ENCODE measurements at places on chromosomes 1 and 21. TPM values are rescaled to one million over a fixed set of nuclear protein-coding genes. Genes with fewer than 3 reads are reported as not detected.

The CACNA1E gene
- polyA plus RNA-seq: not detected

The RGS13 gene
- not detected for polyA plus RNA-seq

The RAB7B gene
- polyA plus RNA-seq: 0.15 TPM

The THEM5 gene
- polyA plus RNA-seq: not detected

The LCK gene
- polyA plus RNA-seq: not detected

The E2F2 gene
- polyA plus RNA-seq: 0.43 TPM

The DSCAM gene
- not detected for polyA plus RNA-seq

The NKAIN1 gene
- 0.54 TPM for polyA plus RNA-seq

The SEC16B gene
- polyA plus RNA-seq: 0.32 TPM

The RFX5 gene
- 29.1 TPM for polyA plus RNA-seq

The ETV3 gene
- polyA plus RNA-seq: 8.5 TPM

The C21orf58 gene
- polyA plus RNA-seq: 9.7 TPM

The RGS8 gene
- polyA plus RNA-seq: not detected

The CNST gene
- 21.7 TPM for polyA plus RNA-seq

The COX20 gene
- polyA plus RNA-seq: 24.8 TPM

The EFNA1 gene
- polyA plus RNA-seq: 14.4 TPM

The DTL gene
- 12.6 TPM for polyA plus RNA-seq

The RNASEL gene
- polyA plus RNA-seq: not detected

The PLA2G4A gene
- polyA plus RNA-seq: 0.49 TPM

The RABIF gene
- polyA plus RNA-seq: 10.7 TPM

The LAMB3 gene
- 14.1 TPM for polyA plus RNA-seq

The OR2T29 gene
- not detected for polyA plus RNA-seq

The KRTAP19-5 gene
- not detected for polyA plus RNA-seq

The CHIA gene
- not detected for polyA plus RNA-seq

The OR2L2 gene
- polyA plus RNA-seq: 0.03 TPM

The LRRIQ3 gene
- polyA plus RNA-seq: 0.70 TPM

The CDCA8 gene
- polyA plus RNA-seq: 18.9 TPM

The UQCRHL gene
- 2.8 TPM for polyA plus RNA-seq

The HES2 gene
- polyA plus RNA-seq: 0.03 TPM

The RIMKLA gene
- 0.13 TPM for polyA plus RNA-seq

The MASP2 gene
- polyA plus RNA-seq: not detected

The CD2 gene
- not detected for polyA plus RNA-seq

The NAXE gene
- polyA plus RNA-seq: 68.5 TPM

The RHBG gene
- not detected for polyA plus RNA-seq

The TMEM200B gene
- 1.5 TPM for polyA plus RNA-seq

The SGIP1 gene
- 22.1 TPM for polyA plus RNA-seq

The RASSF5 gene
- 2.2 TPM for polyA plus RNA-seq

The LAPTM5 gene
- 1.1 TPM for polyA plus RNA-seq

The NDUFS5 gene
- polyA plus RNA-seq: 1,097 TPM

The UTS2 gene
- polyA plus RNA-seq: 0.13 TPM

The ZYG11B gene
- polyA plus RNA-seq: 5.8 TPM

The ITLN1 gene
- not detected for polyA plus RNA-seq

The NR1I3 gene
- polyA plus RNA-seq: not detected

The WDTC1 gene
- polyA plus RNA-seq: 7.8 TPM

The PADI2 gene
- polyA plus RNA-seq: 0.52 TPM

The SH3BGR gene
- 1.1 TPM for polyA plus RNA-seq

The GLMN gene
- polyA plus RNA-seq: 3.6 TPM

The FCER1A gene
- polyA plus RNA-seq: not detected

The AMIGO1 gene
- 0.93 TPM for polyA plus RNA-seq

The GNG5 gene
- 67.0 TPM for polyA plus RNA-seq

The GPR25 gene
- polyA plus RNA-seq: not detected

The MORC3 gene
- polyA plus RNA-seq: 8.2 TPM

The SLAMF8 gene
- not detected for polyA plus RNA-seq

The MYBPH gene
- polyA plus RNA-seq: not detected

The ATP1A4 gene
- polyA plus RNA-seq: not detected

The CELA3A gene
- not detected for polyA plus RNA-seq

The CCDC24 gene
- polyA plus RNA-seq: 11.8 TPM

The MLLT11 gene
- 26.7 TPM for polyA plus RNA-seq

The IFI44 gene
- polyA plus RNA-seq: 6.5 TPM
